CD4-positive, alpha-beta T cell treated with Interferon alpha-2 for 1 hour (primary cell): ENCODE measurements at places on chromosomes 7 and 10.
A peak's percentile ranks its signal among the peaks of the same experiment; 100 is the strongest.

DNA sequence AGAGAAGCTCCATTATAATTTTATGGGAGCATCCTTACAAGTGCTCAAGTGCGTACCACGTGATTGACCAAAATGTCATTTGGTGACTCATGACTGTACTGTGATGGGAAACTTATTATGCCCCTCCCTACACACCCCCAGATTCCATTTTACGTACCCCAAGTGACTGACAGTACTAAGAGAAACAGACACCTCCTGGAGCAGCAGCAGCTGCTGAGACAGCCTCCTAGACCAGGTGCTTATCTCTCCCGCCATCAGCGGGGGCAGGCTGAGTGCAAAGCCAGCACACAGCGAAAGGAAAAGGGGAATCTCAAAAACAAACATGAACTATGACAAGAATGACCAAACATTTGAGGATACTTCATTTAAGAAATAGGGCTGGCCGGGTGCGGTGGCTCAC is 4.2 kb upstream of the ADAM12 start:
- DNase-seq: no peak

DNA sequence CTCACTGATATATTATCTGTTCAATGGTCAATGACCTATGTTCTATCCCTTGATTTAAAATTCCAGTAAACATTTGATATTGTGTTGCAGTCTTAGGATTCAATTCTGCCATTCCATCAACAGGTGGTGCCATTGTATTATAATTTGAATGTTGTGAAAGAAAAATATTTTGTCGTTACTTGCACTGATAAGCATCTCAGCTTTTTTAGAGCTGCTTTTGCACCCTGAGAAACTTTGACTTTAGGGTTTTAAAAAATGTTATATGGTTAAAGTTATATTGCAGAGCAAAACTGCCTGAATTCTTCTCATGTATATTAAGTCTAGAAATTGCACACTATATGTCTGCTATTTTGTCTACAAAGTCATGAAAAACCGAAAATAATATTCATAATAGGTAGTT is 18.8 kb upstream of the MINDY3 start:
- peak; percentile 49 for DNase-seq

GRCh38 chr10:133179128-133179520 is 19.1 kb downstream of the KNDC1 start:
- DNase-seq: no peak

GRCh38 chr7:69775231-69775771 is 177.0 kb downstream of the AUTS2 start:
- no peak for DNase-seq

DNA sequence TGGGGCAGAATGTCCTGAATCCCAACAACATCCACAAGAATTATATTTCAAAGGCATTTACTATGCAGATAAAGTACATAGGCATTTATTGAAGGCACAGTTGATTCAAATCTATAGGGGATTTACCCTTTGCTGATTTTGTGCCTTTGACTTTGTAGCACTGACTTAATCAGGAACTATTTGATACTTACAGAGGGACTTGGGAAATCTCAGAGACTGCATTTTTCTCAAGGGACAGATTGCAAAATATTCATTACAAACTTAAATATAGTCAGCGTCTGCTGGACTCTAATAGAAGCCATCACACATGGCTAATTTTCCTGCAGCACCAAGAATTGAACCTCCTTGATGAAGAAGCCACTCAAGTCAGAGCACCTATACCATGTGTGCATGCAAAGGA is 44.9 kb downstream of the FAS start:
- DNase-seq: no peak

DNA sequence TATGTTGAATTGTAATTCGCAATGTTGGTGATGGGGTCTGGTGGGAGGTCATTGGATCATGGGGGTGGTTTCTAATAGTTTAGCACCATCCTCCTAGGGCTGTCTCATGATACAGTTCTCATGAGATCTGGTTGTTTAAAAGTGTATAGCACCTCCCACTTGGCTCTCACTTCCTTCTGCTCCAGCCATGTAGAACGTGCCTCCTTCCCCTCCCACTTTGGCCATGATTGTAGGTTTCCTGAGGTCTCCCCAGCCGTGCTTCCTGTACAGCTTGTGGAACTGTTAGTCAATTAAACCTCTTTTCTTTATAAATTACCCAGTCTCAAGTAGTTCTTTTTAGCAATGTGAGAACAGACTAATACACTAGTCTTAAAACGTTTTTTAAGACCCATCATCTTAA is 15.6 kb upstream of the HECW1 start:
- no peak for DNase-seq
